ENCODE measurements at places on chromosomes 5 and 9. TPM values are rescaled to one million over a fixed set of nuclear protein-coding genes. Genes with fewer than 3 reads are reported as not detected.

The MPDZ gene
- total RNA-seq: 15.7 TPM

The SMAD5 gene
- total RNA-seq: 31.8 TPM

The FBP1 gene
- not detected for total RNA-seq

The ADRB2 gene
- 0.79 TPM for total RNA-seq

The DBH gene
- not detected for total RNA-seq

The TMEM215 gene
- total RNA-seq: 0.02 TPM

The PLEKHG4B gene
- 1.1 TPM for total RNA-seq

The CTSV gene
- total RNA-seq: 11.6 TPM

The ZMAT2 gene
- total RNA-seq: 89.0 TPM

The IFNA2 gene
- total RNA-seq: not detected

The LHX3 gene
- total RNA-seq: 0.09 TPM

The PRELID1 gene
- total RNA-seq: 368 TPM

The NRARP gene
- 4.1 TPM for total RNA-seq

Measured in A549 treated with CORT108297 at 1 μM for 4 hours (cell line).